ENCODE measurements at places on chromosomes 3 and 15.
A peak's percentile ranks its signal among the peaks of the same experiment; 100 is the strongest.

DNA sequence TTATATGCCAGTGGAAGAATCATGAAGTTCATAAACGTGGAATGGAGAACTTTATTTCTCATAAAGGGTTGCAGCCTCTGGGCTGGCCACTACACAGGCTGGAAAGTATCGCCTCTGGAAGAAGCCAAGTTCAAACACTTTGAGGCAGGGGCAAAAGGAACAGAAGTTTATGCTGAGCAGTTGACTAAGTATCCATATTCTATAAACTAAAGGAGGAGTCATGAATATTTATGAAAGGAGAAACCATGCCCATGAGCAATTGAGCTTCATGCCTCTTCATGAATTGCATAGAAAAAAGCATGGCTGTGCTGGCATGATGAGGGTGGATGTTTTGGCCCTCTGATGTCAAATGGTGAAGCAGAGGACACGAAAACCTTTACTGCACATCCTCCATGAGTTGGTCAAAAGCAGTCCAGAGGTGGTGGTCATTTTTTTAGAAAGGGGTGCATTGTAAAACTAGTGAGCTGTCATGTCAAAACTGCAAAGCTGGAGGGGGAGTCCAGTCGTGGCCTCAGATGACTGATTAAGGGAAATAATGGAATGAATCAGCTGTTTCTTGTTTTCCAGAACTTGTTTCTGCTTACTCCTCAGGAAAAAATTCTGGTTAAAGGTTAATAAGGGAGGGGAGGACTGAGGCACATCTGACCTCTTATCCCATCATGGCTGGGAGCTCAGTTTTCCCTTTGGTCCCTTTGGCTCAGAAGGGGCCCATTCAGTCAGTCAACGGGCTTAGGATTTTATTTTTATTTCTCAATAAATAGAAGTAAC is 276.7 kb downstream of the CHL1 start:
- no peak for DNase-seq

DNA sequence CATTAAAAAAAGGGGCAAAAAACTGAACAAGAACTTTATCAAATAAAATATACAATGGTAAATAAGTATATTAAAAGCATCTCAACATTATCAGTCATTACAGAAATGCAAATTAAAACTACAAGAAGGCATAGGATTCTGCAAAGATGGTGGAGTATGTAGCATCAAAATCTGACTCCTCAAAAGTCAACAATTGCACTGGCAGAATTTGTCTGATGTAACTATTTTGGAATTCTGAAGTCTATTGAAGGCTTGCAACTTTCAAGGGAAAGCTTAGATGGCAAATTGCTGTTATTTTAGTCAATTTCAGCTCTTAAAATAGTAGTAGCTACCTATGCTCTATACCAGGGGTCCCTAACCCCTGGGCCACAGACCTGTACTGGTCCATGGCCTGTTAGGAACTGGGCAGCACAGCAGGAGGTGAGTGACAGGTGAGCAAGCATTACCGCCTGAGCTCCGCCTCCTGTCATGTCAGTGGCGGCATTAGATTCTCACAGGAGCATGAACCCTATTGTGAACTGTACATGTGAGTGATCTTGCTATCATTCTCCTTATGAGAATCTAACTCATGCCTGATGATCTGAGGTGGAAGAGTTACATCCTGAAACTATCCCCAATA is 107.6 kb downstream of the TGFBR2 start:
- DNase-seq, result no peak

DNA sequence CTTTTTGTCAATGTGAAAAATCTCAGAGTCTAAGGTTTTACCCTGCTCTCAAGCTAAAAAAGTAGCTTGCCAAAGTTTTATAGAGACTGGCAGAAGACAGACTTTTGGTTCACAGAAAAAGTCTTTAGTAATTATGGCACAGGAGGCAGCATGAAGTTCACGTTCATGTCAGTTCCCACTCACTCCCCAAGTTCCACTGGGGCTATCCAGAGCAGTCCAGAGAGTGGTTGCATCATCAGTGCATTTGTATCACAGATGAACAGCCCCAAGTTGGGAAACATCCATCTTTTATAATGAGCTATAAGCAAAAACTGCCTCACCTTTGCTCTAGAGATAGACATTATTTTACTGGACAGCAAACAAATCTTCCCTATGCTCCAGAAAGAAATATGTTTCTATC is 454.1 kb upstream of the AGTR1 start:
- no peak for DNase-seq

GRCh38 chr3:122890077-122890719 is 95.3 kb downstream of the SLC49A4 start:
- no peak for DNase-seq

DNA sequence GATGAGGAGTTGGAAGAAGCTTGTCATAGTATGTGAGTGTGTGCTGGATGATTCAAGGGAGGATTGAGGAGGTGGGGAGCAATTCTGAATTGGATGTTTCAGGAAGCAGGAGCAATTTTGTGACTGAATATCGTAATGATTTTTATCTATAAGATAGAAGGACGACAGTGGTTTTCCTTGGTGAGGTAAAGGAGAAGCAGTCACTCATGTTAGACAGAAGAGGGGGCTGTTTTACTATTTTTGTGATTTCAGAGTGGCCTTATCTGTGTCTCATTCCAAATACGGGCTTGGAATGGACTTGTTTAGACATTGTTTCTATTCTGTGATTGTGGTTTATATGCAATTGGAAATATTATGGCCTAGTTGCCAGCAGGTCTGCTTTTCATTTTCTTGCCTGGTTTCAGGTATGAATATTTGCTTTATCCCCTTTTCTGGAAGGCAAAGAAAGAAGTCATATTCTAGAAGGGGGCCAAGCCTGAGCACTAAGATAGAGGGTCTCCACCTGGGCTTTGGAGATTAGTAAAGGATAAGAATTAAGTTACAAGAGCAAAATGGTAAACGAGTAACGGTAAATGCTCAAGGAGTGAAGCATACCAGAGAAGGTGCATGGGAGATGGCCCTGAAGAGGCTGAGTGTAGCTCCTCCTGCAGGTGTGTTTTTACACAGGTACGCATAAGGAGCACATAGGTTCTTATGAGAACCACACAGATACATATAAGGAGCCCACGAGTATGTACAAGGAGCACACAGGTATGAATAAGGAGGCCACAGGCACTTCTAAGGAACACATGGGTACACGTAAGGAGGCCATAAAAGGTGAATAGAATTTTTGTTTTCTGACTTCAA is 124.6 kb upstream of the KCNAB1 start:
- no peak for DNase-seq

DNA sequence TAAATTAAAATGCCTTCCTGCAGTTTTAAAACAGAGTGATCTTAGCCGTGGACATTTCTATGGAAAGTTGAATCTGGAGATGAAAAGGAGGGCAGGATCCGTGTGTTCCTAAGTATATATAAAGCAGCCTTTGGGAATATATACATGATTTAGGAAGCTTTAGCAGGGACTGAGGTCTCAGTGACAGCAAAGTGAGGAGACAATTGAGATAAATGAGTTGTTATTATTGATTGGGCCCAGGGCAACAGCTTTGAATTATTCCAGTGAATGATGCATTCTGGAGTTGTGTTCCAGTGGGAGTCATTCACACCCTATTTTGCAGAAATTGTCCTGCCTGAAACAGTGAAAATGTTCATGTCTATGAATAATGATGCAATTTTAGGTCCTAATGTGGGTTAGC is 281.4 kb downstream of the BCHE start:
- DNase-seq, result no peak

- no peak for DNase-seq
These were observed 42.9 kb upstream of the ADAMTS9 start for GRCh38 chr3:64730681-64731080.

DNA sequence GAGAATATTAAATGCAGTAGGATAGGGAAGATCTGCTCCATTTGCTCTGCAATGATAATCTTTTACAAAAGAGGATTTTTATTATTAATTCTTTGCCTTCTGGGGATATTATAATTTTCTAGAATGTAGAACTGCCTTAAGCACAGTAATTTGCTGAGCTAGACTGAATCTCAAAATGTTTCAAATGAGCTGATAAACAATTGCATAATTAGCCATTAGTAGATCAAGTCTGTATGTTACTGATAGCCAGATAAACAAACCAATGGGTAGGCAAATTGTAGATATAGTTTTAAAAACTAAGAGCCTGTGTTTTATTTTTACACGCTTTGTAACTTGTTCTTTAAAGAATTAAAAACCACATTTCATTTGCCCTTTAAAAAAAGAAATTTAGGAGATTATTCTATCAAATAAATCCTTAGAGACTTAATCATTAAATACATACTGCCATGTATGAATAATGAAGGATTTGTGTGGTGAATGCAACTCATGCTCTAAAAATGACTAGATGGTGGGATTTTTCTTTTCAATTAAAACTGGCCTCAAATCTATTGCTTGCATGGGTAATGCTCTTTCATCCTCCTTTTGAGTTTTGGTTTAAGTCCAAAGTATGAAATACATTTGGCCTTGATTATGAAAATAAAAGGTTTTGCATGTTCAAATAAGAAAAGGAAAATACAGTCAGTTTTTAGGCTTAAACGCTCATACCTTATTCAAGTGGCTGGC is 32.6 kb upstream of the NANOGP8 start:
- no peak for DNase-seq

DNA sequence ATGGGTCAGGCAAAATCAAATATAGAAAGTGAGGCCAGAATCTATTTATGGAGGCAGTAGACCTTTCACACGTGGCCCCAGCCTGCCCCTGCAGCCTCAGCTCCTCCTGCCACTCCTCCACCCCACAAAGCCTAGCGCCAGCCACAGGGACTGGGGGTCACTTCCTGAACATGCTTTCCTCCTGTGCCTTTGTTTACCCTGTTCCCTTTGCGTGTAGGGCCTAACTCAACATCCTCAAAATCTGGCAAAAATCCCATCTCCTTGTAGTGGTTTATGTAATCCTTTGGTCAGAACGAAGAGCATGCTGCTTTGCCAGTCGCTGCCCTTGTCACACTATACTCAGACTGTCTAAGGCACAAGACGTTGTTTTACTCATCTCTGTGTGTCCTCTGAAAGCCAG is 39.6 kb downstream of the KBTBD12 start:
- DNase-seq, result no peak

DNA sequence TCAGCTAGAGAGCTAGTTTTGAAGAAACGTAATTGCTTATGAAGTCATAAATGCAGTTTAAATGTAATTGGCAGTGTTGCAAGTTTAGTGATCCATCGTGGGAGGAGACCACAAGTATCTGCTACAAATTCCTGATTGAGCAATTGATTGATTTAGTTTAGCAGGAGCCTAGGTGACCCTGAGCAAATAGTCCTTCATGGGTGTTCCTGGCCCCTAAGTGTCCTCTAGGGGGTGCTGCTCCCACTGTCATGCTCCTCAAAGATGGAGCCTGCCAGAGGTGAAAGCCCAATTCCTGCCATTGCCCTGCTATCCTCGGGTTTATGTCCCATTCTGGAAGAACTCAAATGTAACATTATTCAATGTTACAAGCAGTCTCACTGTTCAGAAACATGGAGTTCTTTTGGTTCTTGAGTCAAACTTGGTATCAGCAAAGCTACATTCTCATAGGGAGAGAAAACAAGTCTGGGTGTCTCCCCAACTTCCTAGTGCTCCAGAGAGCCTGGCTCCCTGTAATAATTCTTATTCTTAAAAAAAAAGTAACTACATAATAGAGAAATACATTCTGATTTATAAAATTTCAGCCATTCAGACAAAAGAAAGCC is 29.8 kb upstream of the SENP5 start:
- DNase-seq, result peak; percentile 66

- DNase-seq, result no peak
These were observed 67.3 kb downstream of the PTPRG start for GRCh38 chr3:61628636-61629035.

DNA sequence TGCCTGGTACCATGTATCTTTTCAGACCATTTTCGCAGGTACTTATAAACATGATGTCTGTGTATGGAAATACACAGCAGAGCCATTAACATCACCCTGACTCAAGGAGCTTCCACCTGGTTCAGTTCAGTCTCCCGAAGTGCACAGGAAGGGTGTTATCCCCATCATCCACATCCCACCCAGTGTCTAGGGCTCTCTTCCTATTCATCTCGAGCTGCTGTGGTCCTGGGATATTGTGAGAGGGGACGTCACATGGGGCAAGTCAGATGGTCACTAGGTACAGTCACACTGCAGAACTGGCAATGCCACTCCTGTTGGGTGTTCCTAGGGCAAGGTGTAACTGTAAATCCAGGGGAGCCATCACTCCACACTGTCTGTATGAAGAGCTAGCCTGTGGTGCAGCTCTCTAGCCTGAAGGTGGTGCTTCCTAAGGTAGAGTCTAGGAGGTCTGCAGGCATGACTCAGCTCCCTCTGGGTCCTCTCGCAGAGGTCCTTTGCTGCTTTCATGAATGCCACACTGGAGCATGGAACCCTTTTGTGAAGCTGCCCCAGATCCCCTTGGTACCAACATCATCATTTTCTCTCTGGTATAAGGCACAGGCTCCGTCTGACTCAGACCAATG is 13.9 kb downstream of the ISLR2 start:
- DNase-seq, result no peak

GRCh38 chr15:80317389-80318182 is 65.6 kb upstream of the CTXND1 start:
- no peak for DNase-seq

- DNase-seq, result no peak
These were observed 875 bp upstream of the HLTF start for GRCh38 chr3:149087208-149087607.

DNA sequence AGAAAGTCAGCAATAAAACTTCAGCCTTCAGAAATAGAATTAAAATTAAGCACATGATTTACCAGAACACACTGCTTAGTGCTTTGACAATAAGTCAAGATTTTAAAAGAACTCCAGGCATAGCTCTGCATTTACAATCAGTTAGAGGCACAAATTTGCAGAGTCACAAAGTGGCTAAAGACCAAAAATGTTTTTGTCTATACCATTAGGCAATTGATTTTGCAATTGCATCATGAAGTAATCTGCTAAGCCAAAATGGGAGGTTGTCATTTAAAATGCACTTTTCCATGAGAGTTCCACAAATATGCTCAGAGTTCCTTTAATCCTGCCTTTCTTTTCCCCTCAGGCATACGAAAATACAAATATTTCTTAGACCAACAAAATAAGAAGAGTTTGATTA is 10.1 kb upstream of the DCP1A start:
- DNase-seq, result no peak

DNA sequence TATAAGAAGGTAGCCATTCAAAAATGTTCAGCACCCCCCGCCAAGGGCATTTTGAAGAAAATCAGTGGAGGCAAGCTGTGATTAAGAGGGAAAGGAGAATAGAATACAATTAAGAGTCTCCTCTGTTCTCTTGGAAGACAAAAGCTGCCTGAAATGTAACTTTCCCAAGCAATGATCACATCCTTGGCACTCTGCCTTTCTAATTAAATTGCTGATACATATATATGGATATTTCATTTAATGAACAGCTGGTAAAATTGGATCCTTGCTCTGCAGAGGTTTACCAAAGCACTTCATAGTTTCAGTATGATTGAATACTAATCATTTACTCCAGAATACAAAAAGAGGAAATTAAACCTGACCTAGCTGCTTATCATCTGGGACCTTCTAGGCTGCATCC is 10.4 kb downstream of the COL6A6 start:
- DNase-seq, result no peak
